ENCODE measurements at places on chromosomes 2 and 18.
A peak's percentile ranks its signal among the peaks of the same experiment; 100 is the strongest.

- DNase-seq, result no peak
Observed at GRCh38 chr2:36770542-36771287, 74.2 kb downstream of the VIT start.

DNA sequence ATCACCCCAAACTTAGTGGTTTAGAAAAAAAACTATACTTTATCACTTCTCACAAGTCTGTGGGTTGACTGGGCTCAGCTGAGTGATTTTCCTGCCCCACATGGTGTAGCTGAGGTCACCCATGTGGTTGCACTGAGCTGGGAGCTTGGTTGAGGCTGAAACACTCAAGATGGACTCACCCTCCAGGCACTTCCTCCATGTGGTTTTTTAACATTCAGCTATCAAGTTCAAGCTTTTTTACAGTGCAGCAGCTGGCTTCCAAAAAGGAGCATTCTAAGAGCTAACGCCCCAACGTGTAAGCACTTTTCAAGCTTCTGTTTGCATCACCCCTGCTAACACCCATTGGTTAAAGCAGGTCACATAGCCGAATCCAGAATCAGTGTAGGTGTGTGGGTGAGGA is 105.9 kb upstream of the CREB1 start:
- no peak for DNase-seq

DNA sequence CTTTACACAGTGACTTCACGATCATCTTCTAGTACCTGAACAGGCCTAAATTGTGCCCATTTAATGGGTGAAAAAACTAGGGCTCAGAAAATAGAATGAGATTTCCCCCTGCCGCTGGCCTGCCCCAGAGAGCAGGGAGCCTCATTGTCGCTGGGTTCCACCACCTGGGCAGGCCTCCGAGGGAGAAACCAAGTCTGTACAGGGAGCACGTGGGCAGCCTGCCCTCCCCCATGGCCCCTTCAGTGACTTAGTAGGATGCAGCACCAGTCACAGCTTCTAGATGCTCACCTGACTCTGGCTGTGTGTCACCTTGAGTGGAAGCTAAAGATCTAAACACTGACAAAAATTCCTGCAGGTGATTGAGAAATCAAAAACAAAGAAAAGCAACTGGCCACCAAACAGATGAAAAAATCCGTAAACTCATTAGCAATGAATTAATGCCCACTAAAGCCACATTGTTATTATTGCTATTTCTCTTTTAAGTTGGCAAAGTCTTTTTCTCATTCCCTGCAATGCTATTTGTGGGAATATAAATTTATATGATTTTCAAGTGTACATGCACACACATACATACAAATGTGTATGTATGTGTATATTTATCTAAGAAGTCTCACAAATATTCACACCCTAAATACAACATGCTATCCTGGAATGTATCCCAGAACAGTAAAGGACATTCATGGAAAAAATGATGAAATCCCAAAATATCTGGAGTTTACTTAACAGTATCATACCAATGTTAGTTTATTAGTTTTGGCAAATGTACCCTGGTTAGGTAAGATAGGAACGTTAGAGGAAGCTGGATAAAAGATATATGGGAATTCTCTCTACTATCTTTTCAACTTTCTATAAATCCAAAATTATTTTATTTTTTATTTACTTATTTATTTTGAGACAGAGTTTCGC is 18.7 kb upstream of the ASPRV1 start:
- DNase-seq, result no peak

- no peak for DNase-seq
Observed at GRCh38 chr2:95032868-95033603, 7.5 kb downstream of the MAL start.

DNA sequence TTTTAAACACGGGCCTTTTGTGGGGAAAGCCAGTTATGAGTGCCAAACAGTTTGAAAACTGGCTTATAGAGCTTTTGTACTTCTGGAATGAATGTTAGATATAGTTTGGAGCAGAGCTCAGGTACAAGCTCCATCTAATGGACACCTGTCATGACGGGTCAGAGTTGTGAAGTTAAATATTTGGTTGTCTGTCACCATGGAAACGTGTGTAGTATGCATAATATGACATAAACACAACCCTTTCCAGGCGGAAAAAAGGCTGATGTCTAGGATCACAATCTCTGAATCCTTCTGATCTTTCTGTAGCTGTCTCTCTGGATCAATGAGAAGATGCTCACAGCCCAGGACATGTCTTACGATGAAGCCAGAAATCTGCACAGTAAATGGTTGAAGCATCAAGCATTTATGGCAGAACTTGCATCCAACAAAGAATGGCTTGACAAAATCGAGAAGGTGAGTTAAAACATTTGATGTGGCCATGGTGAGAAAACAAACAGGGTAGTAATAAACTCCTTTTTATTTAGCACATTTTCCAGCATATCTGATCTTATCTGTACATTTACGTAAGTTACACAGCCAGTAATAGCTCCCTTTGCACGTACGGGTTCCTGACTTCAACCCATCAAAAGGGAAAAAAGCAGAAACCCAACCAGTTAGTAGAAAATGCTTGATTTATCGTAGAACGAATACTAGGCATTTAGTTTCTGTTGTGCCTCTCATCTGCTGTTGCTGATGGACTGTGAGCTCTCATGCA is 80.6 kb upstream of the EML6 start:
- DNase-seq, result no peak

GRCh38 chr2:109689973-109690372 is 75.8 kb downstream of the SOWAHC start:
- no peak for DNase-seq

GRCh38 chr2:236875906-236876505 is 209.7 kb upstream of the COPS8 start:
- DNase-seq, result no peak

DNA sequence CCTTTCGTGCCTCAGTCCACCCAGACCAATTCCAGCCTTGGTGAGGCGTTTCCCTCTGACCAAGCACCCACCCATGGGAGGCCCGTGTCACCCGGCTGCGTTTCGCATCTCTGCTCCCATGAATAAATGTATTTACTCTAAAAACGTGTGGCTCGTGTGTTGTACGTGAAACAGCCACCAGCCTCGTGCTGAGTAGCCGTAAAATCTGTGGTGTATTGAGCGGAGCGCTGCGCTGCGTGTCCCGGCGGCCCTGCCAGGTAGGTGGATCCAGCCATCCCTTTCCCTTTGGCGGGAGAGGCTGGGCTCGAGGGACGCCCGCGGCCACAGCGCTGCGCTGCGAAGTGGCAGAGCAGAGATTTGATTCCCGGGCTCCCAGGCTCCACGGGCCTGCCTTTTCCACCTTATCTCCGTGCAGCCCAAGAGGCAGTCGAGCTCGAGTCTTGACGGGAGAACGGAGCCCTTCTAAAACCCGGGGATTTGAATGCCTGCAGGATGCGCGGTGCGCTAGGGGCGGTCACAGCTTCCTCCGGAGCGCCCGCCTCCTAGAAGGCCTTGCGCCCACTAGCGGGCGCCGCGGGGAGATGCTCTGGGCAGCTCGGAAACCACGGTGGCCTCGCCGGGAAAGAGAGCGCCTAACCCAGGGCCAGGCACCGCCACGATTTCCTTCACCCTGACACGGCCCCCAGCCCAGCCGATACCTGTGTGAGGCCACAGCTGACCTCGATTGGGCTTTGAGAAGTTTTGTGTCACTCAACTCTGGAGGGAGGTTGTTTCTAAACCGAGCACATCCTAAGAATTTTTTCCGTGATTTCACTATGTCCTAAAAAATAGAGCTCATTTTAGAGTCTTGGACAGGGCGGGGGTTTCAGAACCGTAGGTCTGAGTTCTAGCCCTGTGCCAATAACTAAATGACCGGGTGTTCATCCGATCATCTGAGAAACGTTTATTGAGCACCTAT is 3.9 kb upstream of the PSMD1 start:
- peak; percentile 72 for DNase-seq

DNA sequence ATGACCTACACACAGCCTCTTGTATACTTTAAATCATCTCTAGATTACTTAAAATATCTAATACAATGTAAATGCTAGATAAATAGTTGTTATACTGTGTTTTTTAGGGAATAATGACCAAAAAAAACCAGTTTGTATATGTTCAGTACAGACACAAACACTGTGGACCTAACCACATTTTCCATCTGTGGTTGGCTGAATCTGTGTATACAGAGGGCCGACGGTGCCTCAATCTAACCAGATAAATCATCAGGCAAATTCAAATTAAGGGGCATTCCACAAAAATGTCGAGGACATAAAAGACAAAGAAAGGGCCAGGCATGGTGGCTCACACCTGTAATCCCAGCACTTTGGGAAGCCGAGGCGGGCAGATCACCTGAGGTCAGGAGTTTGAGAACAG is 14.1 kb downstream of the MGAT4A start:
- DNase-seq, result no peak

DNA sequence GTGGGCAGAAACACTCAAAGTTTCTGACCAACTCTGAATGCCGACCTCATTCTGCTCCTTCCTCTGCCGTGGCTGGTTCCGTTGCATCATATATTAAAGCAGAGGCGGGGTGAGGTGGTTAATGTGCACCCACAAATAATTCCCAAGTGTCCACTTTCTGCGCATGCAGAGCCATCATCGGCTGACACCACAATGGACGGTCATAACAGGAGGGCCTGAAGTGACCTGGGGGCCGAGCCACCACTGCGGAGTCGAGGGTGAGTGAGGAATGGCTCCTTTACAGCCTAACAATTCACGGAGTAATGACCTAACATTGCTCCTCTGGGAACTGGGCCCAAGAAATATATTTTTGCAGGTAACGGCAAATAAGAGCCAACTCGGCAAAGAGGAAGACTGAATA is 32.9 kb upstream of the GLI2 start:
- no peak for DNase-seq

GRCh38 chr2:104939570-104940217 is 85.8 kb downstream of the POU3F3 start:
- DNase-seq, result no peak

GRCh38 chr2:43450617-43451016 is 145.2 kb downstream of the THADA start:
- no peak for DNase-seq

DNA sequence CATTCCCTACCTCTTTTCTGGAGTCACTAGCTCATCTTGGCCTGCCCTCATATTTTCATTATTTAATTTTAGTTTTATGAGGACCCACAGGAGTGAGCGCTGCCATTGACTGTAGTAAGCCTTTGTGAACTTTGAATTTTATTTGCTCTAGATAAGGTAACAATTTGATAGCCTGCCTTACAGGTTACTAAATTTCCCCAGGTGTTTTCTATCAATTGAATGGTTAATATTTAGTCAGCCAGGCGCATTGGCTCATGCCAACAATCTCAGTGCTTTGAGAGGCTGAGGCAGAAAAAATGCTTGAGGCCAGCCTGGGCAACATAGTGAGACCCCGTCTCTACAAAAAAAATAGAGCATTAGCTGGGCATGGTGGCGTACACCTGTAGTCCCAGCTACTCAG is 50.2 kb downstream of the DAW1 start:
- no peak for DNase-seq

- DNase-seq, result no peak
Observed at GRCh38 chr2:45415534-45416123, 195.4 kb downstream of the SRBD1 start.

GRCh38 chr18:46113751-46114150 is 9.6 kb downstream of the HAUS1 start:
- no peak for DNase-seq

- DNase-seq, result no peak
Observed at GRCh38 chr18:9974279-9974915, 60.6 kb downstream of the VAPA start.

- DNase-seq, result no peak
Observed at GRCh38 chr2:63870679-63871078, 29.0 kb downstream of the UGP2 start.

DNA sequence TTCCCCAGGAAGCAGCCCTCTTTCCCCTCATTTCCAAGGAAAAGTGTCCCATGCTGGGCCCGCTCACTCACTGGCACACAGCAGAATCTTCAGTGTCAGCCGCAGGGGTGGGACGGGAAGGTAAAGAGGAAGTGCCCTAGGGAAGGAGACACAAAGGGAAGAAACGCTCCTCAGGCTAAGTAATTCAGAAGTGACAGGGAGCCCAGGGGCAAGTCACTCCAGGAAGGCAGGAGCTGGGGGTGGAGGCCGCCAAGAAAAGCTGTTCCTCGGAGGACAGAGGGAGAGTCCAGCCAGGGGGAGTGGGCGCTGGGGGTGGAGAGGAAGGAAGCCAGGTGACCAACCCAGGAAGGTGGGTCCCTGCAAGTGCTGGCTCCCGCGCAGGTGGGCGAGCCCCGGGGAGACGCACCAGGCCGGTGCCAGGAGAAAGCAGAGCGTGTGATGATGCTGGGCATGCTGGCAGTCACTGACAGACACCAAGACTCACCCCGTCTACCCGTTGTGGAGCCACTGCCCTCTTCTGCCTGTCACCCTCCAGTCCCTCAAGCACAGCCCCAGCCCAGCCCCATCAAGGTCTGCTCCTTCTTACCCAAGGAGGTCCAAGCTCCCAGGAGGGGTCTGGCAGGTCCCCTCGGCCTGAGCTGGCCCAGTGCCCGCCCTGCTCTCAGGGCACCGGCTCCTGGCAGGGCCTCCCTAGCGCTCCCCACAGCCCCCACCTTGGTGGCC is 21.7 kb downstream of the HDAC4 start:
- DNase-seq, result no peak

DNA sequence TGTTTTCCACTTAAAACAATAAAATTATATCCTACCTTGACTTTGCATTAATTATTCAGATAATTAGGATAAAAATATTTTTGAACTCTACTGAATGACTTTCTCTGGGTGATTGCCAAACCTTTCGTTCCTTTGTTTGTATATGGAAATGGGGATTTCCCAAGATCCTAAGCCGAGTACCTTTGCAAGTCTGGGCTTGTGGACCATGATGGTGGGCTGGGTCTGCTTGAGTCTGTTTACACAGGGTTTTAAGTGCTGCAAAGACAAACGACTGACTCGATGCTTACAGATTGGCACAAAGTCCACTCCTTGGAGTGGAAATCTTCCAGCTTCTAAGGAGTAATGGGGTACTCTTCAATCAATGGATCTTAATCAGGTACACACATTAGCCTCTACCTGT is 659.5 kb downstream of the TSN start:
- DNase-seq, result no peak

DNA sequence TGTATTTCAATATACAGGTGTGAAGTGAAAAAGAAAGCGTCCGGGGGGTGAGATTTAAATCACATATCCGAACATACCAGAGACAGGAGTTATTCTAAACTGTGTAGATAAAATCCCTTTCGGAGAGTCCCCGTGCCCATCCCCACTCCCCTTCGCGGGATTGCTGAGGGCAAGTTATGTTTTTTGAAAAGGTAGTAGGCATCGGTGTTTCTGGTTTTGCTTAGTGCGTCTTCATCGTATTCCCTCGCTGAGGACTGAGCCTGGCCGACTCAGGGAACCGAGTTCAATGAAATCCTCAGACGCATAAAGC is 583.4 kb downstream of the ZEB2 start:
- no peak for DNase-seq
